Ecto neural progenitor cell (in vitro differentiated cells): ENCODE measurements at places on chromosomes 1 and 21.

GRCh38 chr1:3312898-3313575 lies 141.4 kb upstream of the ARHGEF16 start:
- DNase-seq = peak; percentile 76

DNA sequence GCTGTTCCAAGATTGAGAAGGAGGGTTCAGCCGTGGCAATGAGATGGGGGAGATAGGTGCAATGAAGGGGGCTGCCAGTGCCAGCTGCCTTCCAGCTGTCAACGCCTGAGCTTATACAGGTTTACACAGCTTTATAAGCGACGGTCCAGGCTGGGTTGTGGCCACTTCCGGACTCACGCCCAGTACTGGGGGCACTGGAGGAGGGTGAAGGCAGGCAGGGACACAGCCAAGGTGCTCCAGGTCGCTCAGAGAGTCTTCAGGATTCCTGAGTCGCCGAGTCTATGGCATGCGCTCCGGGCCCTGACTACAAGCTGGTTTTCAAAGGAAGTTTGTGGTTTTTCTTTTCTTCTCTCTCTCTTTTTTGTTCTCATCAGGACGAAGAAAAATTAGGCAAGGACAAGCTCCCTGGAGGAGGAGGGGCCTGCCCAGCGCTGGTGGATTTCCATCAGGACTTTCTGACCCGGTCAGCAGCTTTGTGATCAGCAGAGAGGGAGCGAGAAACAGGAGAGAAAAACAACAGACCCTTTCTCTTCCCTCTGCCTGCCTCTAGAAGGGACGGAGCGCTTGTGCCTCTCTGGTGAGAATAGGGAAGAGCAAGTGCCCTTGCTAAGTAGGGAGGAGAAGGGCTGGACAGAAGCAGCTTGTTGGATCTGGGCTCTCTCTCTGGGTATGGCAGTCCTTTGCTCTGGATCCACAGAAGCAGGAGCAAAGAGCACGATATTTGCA lies at the start of gene MINDY1:
Gene MINDY1, minus strand, starts transcription at position 576 of the 726 bp plus-strand sequence. CDS start 4,285 bp downstream, outside the sequence.
- DNase-seq = peak; percentile 78

DNA sequence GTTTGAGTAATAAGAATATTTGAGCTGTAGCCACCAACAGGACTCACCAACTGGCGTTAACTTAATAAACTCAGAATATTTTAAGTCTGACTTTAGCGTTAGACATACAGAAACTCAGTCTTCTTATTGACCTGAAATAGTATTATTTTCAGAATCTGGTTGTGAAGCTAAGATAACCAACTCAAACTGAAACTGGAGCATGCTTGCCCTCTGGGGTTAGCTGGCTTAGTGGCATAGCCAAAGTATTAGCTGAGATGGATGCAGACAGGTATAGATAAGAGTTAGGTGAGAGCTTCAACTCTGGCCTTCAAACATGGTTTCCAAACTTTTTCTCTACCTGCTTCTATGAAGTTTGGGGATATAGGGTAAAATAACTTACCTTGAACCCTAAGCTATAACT lies 40.5 kb downstream of the AMY1C start:
- no peak for DNase-seq

GRCh38 chr1:85200463-85201339 lies at the start of gene SYDE2:
Gene SYDE2, minus strand, starts transcription at chr1:85201016. Its CDS starts 20 bp downstream, at chr1:85200996.
- DNase-seq = peak; percentile 88

DNA sequence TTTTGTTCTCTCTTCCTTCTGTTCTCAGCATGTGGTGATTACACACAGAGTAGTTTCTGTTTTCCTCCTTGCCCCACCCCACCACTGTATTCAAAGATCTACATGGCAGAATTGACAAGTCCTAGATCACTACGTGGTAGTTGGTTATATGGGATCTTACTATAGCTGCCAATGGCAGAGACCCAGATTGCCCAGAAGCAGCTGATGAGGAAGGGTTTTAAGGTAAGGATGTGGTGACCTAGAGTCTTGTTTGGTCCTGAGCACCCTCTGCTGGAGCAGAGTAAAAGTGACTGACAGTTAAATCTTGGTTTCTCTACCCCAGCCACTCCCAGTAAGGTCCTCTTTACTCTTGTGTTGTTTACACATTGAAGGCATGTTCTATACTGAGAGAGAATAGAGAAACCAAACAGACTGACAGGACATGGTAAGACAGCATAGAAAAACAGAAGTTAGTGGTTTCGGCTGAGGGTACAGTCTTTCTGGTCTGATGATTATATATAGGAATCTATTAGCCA lies 22.8 kb upstream of the STRIP1 start:
- no peak for DNase-seq

DNA sequence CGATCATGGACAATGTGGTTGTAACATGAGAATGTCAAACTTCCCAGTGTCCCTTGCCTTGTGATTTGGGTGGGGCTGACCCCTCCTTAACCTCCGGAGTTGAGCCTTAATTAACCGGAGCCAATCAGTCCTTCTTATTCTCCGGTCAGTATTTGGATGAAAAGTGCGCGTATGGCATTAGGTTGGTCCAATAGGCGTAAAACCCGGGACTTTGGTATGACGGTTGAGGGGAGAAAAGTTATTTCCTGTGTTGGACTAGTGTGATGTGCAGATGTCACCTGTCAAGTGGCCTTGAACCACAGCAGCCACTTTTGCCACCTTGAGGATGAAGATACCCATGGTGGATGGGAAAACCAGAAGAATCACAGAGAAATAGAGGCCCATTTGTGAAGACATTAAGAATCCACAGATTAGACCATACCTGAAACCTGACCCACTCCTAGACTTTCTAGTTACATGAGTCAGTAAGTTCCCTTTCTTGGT lies 5.1 kb downstream of the PAFAH2 start:
- DNase-seq = no peak

GRCh38 chr1:245108246-245108645 lies 46.5 kb upstream of the KIF26B start:
- DNase-seq = no peak

DNA sequence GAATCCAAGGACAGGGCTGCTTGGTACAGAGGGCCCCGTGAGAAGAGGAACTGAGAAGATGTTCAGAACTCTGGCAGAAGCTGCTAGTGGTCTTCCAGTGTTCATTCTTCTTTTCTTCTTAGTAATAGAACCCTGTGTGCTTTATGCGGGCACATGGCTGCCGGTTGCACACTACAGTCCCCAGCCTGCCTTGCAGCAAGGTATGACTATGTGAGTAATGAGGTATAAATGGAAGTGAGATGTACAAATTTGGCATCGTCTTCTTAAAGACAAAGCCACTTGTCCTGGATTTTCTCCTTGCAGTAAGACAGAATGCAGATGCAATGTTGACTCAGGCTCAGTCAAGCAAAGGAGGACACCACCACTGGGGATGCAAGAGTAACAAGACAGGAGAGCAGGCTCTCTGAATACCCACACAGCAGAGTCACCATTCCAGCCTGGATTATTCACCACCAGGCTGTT lies 15.0 kb upstream of the ATP1B1 start:
- no peak for DNase-seq

DNA sequence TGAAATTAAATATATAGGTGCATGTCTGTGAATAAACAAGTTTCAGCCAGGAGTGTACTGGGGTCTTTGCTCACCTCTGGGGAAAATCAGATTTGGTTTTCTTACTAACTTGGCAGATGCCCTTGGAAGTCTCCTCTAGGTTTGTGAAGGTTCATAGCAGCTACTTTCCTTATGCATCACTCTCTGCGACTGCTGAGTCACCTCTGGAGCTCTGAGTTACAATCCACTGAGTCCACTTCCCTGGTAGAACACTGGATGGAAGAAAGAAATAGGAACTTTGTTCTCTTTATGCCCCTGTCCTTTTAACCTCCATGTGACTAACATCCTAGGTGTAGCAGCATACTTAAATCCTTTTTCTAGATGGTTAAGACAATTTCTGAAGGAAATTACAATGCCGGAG lies 4.4 kb upstream of the FASLG start:
- DNase-seq = no peak

- no peak for DNase-seq
Measured at GRCh38 chr1:21379571-21379970, 60.4 kb upstream of the NBPF3 start.

DNA sequence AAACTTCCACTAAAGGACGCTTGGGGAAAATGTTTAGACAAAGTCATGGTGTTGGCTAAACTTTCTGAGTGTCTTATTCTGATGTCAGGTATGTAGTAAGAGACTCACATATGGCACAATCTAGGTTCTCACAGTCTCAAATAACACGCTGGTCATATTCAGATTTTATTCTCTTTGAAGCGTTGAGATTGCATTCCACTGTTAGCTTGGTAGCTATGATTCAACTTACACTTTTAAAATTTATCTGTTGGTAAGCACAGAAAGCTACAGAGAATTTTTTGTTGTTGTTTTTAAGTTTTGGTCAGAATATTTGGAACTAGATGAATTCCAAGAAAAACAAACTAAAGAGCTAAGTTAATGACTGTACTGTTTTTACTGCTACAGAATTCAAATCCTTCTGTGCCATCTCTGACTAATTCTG lies 126.7 kb downstream of the PRRX1 start:
- DNase-seq = no peak

- no peak for DNase-seq
Measured at GRCh38 chr1:69982992-69983391, 222.4 kb downstream of the LRRC40 start.

DNA sequence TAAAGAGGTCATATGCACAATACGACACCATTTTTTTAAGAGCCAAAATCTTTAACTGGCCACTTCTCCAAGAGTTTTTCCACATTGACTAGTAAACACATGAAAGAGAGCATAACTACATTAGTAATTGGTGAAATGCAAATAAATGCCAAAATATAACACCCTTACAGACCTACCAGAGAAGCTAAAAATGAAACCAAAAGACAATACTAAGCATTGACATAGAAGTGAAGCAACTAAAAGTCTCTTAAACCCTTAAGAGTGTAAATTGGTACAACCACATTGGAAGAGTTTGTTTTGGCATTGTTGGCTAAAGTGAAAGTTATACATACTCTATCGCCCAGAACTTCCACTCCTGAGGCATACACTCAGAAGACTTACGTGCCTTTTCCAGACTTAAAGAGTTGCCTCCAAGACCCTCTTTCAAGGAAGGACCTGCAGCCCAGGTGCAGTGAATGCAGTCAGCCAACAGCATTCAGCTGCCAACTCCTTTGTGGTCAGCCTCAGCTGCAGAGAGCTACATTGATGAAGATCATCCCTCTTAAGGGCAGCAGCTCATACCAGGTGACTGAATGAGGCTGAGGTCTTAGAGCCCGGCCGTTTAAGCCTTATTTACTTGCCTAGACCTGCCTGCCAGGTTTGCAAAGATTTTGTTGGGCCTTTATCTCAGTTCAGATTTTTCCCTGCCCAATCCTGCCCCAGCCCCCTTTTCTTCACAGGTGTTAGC lies 839.1 kb upstream of the ADGRL2 start:
- DNase-seq = no peak

GRCh38 chr21:37181059-37181458 lies 86.1 kb downstream of the VPS26C start:
- no peak for DNase-seq

GRCh38 chr1:17739050-17739449 lies 16.1 kb upstream of the ACTL8 start:
- no peak for DNase-seq

GRCh38 chr1:112992780-112993179 lies 36.8 kb upstream of the SLC16A1 start:
- DNase-seq = no peak

GRCh38 chr1:55679971-55680370 lies 464.8 kb upstream of the USP24 start:
- no peak for DNase-seq

GRCh38 chr1:81298266-81298665 lies 502.5 kb upstream of the ADGRL2 start:
- DNase-seq = no peak

DNA sequence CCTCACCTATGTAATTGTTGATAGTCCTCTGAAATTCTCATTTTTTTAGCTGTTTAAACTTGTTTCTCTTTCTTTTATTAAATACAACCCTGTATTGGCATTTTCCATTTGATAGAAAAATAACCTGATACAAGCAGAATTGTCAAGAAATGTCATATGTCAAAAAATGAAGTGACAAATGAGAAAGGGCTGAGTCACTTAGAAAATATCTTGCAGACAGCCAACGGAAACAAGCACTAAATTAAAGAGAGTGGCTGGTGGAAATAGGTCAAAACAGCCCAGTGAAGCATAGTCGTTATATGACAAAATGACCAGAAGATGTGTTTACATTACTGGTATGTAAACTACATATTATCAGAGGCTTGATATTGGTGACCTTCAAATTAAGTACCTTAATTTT lies 484.4 kb downstream of the PLA2G4A start:
- no peak for DNase-seq

DNA sequence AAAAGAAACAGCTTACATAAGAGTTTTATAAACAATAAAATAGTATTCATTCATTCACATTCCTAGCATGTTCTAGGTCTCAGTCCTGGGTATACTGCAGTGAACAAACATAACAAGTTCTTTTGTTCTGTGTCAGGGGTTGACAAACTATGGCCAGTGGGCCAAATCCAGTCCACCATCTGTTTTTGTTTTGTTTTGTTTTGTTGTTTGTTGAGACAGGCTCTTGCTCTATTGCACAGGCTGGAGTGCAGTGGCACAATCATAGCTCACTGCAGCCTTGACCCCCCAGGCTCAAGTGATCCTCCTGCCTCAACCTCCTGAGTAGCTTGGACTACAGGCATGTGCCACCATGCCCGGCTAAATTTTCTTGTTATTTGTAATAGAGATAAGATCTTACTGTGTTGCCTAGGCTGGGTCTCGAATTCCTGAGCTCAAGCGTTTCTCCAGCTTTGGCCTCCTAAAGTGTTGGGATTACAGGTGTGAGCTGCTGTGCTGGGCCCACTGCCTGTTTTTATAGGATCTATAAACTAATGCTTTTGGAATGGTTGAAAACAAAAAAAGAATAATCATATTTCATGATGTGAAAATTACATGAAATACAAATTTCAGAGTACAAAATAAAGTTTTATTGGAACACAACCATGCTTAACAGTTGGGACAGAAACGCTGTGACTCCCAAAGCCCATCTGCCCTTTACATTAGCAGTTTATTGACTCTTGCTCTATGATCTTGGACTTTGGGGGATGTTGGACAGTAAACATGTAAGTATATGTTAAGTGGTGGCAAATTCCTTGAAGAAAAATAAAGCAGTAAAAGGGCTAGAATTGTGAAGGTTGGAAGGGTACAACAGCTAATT lies 17.9 kb downstream of the CAPZA1 start:
- DNase-seq = no peak

DNA sequence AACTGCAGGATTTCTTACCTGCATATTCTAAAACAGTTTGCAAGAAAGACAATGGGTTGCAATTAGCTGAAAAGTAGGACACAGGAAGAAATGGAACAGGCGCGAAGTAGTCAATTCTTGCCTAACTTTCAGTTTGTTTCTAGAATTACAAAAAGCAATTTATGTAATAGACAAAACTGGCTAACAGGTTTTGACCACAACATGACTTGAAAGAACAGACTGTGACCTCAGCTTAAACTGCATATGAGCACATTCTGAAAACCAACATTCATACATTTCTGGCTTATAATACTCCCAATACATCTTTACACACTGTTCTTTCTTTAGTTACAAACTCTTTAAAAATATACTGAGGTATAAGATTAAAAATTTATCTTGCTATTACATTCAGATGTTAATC lies 405.9 kb upstream of the B3GALT2 start:
- no peak for DNase-seq

- DNase-seq = no peak
Measured at GRCh38 chr1:158552296-158552695, 1.9 kb downstream of the OR6Y1 start.

- DNase-seq = no peak
Measured at GRCh38 chr1:31511848-31512615, 64.3 kb upstream of the TINAGL1 start.

GRCh38 chr1:18581420-18581880 lies 49.2 kb upstream of the PAX7 start:
- peak; percentile 79 for DNase-seq
